ENCODE measurements at places on chromosomes 12 and 14.

DNA sequence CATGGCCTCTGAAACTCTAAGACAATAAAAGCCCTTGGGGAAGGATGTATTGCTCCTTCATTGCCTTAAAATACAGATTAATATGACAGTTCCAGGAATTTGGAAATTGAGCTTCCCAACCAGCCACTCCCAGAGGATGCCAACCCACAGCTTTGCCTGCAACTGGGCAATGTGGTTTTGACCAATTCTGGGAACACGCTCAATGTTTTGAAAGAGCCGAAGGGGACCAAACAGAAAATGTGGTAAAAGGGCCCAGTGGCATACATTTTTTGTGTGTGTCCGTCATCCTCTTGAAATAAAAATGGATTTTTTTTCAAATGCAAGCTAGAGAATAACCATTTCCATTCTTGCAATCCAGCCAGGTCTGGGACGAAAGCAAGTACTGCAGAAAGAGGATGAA, 88.3 kb upstream of the PLEKHG7 start:
- no peak overlapping the region for H3K27ac ChIP-seq
- H3K4me1 ChIP-seq: no peaks in the 10 kb centered on the region
- no peak for DNase-seq
- no peaks in the 10 kb centered on the region for H3K36me3 ChIP-seq
- H3K4me3 ChIP-seq: no peak overlapping the region

DNA sequence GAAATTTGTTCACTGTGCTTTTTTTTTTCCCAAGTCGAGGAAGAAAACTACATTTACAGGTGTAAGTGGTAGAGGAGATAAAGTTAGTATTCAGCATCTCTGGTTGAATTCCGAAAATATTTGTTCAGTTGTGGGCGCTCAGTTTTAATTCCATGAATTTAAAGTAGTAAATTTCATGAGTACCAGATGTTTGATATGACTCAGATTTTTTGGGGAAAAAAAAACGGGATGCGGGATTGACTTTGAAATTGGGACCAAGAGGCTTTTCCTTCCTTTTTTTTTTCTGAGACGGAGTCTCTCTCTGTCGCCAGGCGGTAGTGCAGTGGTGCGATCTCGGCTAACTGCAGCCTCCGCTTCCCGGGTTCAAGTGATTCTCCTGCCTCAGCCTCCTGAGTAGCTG, 1.6 kb downstream of the TULP3 start:
- H3K4me3 ChIP-seq: no peak overlapping the region
- DNase-seq: no peak
- H3K27me3 ChIP-seq: no peaks in the 10 kb centered on the region
- H3K4me1 ChIP-seq: peaks cover 25% of the 10 kb centered on the region
- peak overlapping the region; percentile 89 for H3K27ac ChIP-seq
- H3K36me3 ChIP-seq: no peaks in the 10 kb centered on the region

DNA sequence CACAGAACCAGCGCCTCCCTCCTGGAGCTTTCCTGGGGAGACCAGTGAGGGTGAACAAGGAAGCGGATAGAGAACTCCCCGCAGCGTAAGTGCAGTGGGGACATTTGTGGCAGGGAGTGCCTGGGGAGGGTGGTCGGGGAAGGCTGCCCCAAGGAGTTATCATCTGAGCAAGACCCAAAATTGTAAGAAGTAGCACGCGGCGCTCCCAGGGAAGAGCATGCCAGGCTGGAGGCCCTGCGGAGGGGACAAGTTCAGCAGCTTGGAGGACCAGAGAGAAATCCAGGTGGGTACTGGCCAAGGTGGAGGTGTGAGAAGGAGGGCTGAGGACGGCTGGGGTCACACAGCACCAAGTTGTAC, 46.2 kb upstream of the RIMBP2 start:
- H3K36me3 ChIP-seq: no peaks in the 10 kb centered on the region
- H3K27ac ChIP-seq: no peak overlapping the region

GRCh38 chr12:24363177-24363754, 413.8 kb upstream of the SOX5 start:
- H3K27ac ChIP-seq: no peak overlapping the region
- no peak overlapping the region for H3K4me3 ChIP-seq
- H3K4me1 ChIP-seq: no peaks in the 10 kb centered on the region
- H3K27me3 ChIP-seq: no peaks in the 10 kb centered on the region
- H3K36me3 ChIP-seq: no peaks in the 10 kb centered on the region
- DNase-seq: no peak

- H3K4me1 ChIP-seq: no peaks in the 10 kb centered on the region
- no peaks in the 10 kb centered on the region for H3K27me3 ChIP-seq
- DNase-seq: no peak
- H3K4me3 ChIP-seq: no peak overlapping the region
- no peaks in the 10 kb centered on the region for H3K36me3 ChIP-seq
- H3K27ac ChIP-seq: no peak overlapping the region
Measured at GRCh38 chr12:50313256-50313931, 30.1 kb upstream of the LIMA1 start.
